ENCODE measurements at places on chromosomes 5 and 9. TPM values are rescaled to one million over a fixed set of nuclear protein-coding genes. Genes with fewer than 3 reads are reported as not detected.

- no peak for DNase-seq
These were observed 246.8 kb upstream of the TUT7 start for GRCh38 chr9:86600977-86601376.

GRCh38 chr9:23492126-23493002 lies 333.7 kb downstream of the ELAVL2 start:
- DNase-seq = no peak

The SH3GLB2 gene
- total RNA-seq = 21.8 TPM

The ROPN1L gene
- not detected for total RNA-seq

GRCh38 chr5:88488130-88488529 lies 219.5 kb upstream of the TMEM161B start:
- no peak for DNase-seq

The SPARC gene
- total RNA-seq = 386 TPM

The MAP3K1 gene
- total RNA-seq = 10.2 TPM

DNA sequence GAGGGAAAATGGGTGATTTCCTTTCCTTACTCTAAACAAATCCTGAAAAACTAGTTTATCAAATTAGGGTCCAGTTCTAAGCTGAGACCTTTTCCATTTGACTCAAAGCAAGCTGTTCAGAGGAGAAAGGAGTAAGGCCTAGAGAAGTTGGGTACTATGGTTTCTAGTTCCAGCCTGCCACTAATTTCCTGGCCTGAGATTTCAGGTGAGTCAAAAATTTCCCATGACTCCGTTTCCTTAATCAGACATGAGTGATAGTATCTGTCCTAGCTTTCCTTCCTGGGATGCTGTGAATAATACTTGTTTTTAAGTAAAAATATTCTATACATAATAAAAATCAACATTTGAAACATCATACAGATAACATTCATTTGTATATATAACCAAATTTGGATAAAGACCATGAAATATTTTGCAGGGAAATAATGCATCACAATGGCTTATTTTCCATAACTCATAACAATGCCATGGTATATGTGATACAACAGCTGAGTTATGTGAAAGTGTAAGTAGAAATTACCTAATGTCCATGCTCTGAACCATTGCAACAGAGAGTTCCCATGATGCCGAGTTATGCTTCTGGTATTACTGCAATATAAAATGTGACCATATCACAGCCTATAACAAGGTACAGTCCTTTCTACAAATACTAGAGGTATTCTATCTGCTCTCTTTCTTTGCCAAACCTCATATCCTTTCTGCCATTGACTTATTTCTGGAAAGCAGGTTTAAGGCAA lies 142.7 kb downstream of the MLLT3 start:
- DNase-seq = no peak

- no peak for DNase-seq
These were observed 89.6 kb downstream of the INSL6 start for GRCh38 chr9:5095795-5096194.

- DNase-seq = no peak
These were observed 428.8 kb downstream of the CHSY3 start for GRCh38 chr5:130333089-130333488.

The NUTM2G gene
- under 0.01 TPM for total RNA-seq

DNA sequence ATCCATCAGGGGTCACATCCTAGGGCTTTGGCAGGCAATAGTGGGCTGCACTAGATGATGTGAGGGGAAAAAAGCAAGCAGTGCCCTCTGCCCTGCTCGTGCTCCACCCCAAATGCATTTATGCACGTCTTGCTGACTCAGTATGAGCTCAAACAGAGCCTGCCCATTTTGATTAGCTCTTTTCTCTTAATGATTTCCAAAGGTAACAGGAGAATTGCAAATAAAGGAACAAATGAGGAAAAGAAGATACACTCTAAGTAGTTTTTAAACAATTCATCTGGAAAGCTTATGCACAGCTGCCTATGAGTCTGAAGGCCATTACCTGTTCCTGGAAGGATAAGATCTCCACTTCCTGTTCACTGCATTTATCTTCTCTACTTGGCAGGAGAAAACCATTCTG lies 364.2 kb downstream of the TMEM232 start:
- DNase-seq = no peak

DNA sequence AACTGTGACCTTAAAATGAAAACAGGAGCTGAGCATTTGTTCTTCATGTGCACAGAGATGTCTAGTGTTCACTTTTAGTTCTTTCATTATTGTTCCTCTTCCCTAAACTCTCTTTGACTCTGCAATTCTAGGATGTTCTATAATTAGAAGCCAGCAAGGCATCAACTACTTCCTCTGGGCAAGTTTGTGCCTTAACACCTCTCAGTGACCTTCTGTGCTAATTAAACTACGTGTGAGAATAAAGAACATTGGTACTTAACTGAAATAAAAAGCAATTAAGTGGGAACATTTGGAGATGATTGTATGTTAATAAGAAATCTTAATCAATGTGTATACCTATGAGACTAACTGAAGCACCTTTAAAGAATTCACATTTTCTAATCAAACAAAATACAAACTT lies 242.8 kb downstream of the RASEF start:
- no peak for DNase-seq

DNA sequence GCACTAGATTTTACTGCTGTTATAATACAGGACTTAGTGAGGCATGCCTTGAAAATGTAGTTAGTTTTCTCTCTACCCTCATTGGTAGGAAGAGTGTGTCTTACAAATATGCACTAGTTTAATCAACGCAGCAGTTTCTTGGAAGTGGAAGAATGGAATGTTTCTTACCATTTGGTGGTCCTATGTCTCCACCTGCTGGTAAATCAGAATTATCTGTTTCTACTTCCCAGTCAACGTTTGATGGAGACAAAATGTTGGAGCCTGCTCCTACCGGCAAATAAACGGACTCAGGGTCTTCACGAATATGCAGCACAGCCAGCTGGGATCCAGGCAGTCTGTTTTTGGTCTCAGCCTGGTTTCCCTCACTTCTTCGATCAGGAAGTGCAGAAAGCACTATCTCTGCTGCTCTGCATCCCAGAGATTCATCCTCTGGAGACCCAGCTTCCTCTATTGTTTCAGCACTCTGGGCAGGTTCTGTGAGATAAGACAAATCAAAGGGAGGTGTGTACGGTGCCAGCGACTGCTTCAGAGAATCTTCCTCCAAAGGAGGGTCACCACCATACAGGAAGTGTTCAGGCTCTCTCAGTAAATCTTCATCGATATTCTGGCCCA lies 59.5 kb upstream of the PCA3 start:
- peak; percentile 69 for DNase-seq

The PPP2R2B gene
- 5.0 TPM for total RNA-seq
